Activated CD8-positive, alpha-beta memory T cell treated with anti-CD3 and anti-CD28 coated beads for 4 hours (primary cell): ENCODE measurements at places on chromosomes 4 and X.

DNA sequence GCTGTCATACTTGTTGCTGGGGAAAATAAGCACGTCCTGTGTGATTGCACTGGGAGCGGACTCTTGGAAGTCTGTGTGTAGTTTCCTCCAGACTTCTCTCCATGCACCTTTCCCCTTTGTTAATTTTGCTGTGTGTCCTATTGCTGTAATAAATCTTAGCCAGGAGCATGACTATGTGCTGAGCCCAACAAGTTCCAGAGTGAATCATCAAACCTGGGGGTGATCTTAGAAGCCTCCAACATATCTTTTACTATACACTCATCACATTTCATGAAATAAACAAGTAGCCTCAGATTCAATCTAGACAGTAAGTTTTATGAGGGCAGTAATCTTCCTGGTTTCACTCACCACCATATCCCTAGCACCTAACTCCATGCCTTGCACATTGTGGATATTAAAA, 43.3 kb upstream of the FGF13 start:
- no peak for DNase-seq

GRCh38 chr4:9983211-9983610, 38.1 kb downstream of the SLC2A9 start:
- no peak for DNase-seq

DNA sequence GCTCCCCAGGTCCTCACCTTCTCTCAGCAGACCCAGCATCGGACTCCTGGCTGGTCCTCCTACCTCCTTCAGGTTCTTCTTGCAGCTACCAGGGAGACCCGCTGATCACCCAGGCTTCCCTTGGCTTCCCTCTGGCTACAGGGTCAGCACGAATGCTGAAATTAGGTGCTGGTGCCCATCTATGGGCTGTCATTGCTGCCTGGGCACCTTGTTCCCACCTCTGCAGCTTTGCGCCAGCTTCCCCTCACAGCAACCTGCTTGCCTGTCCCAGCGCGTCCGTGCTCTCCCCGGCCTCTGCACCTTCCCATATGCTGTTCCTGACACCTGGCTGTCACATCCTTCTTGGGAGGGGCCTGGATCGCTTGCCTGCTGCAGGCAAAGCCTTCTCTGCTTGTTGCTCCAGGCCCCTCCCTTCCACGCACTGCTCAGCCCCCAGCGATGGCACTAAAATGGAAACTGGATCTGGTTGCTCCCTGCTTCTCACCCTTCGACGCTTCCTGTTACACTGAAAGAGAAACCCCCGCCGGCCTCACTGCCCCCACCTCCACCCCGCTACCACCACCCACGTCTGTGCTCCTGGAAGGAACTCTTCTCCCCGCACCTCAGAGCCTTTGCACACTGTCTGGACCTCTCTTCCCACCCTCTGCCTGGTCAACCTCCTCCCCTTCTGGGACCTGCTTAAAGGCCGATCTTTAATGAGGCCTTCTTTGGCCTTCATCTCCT, 22.2 kb downstream of the C4orf50 start:
- no peak for DNase-seq

DNA sequence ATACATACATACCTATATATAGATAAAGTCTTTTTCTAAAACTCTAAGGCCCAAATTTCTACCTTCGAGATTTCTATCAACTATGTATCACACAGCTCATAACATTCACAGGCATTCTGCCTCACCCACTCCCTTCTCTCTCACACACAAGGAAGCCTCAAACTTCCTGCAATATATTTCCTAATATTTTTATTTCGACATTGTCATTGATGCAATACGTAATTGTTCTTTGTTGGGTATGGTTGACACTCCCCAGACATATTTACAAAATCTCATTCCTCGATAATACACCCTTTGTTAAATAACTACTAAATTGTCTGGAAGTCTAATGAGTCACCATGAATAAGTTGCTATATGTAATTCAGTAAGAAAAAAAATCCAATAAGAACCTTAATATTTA, 143.5 kb downstream of the HNRNPD start:
- no peak for DNase-seq

DNA sequence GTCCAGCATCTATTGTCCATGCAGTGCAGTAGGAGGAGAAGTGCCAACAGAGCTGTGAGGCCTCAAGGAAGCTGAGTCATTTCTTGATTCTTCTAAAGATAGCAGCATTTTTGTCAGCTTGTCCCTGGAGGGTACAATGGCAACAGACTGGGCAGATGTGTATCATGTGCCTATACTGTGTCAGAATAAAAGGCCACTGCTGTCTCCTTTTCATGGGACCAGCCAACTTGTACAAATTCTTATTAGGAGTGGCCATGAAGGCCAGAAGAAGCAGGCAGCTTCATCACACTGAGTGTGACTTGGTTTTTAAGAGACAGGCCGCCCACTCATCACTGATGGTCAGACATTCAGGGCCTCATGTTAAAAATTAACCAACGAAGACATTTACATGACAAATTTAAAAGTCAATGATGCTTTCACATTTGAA, 185.0 kb upstream of the FAM241A start:
- DNase-seq = no peak

DNA sequence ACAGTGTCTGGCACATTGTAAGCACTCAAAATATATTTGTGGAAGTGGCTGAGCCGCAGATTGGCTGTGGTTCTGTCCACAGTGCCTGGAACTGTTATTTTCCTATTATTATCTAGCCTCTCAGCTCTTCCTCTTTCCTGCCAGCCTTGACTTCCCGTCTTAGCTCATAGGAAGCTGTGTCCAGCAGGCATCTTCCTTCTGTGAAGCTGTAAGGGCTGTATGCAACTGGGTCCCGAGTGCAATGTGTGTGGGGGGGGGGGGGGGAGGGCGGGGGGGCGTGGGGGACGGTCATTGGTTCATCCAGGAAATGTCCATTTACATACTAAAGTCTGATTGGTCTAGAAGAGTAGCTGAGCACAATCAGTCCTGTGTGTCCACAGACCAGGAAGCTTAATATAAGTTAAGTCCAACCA, 210.7 kb downstream of the PDGFRA start:
- DNase-seq = no peak

DNA sequence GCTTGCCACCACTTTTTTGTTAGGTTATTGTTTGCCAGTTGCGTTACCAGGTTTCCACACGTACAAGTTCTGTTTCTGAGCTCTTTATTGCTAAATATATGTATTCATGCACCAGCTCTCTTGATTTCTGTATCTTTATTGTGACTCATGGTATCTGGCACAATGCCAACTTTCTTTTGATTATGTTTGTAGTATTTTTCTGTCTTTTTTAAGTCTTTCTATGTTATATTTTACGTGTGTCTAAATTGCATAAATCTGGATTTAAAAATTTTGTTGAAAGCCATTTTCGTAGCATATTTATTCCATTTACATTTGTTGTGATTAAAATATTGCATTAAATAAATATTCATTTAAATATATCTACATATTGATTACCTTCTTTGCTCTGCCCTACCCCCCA, 73.8 kb downstream of the KDM6A start:
- DNase-seq = no peak
